Pancreas (tissue), 10 donors: ENCODE measurements at places on chromosomes 5 and 9. TPM values are rescaled to one million over a fixed set of nuclear protein-coding genes. Genes with fewer than 3 reads are reported as not detected.

DNA sequence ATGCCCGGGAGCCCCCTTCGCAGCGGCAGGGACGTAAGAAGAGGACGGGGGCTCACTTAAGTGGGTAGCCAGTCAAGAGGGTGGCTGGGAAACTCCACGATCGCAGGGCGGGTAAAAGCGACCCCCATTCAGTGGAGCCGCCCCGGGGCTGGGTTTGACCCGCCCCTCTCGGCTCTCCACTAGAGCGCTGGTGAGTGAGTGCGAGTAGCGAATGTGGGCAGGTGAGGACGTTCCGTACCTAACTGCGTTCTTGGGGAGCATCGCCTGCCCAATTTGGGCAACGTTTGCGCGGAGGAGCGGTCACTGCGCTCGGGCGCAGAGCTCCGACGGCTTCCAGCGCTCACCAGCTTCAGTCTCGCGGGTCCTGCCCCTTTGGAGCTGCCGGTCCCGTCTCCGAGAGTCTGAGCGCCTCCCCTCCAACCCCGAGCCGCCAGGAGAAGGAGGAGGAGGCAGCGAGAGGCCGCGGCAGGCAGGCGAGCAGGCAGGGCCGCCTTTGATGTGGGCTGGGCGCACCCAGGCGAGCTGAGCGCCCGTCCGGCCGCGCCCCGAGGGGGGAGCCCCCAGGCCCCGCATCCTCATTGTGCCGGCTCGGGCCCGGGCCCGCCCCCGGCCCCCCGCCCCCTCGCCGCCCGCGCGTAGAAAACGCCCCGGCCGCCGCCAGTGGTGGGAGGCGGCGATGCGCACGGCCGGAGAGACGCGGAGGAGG is at the start of gene FGF18:
Gene FGF18 (plus strand): TSS at position 666 of the 706 bp plus-strand sequence. CDS start 553 bp downstream, outside the sequence.
- no peak for DNase-seq

DNA sequence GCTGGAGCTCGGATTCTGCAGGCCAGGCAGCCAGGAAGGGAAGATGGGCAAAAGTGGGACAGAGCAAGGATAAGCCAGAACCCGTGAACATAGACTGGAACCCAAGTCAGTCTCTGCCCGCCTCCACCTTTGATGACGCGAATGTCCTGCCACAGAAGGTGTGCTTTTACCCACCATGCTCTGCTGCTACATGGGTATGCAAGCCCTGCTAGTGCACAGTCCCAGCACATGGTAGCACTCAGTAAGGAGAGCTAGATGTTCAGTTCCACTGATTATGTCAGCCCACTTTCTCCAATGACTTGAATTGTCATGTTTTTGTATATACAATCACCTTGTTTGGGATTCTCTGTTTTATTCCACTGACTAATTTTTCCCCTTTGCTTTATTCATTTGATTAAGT is 11.4 kb upstream of the CD72 start:
- DNase-seq = no peak

The CMYA5 gene
- 0.20 TPM for total RNA-seq

The MRPL36 gene
- total RNA-seq = 13.9 TPM
